Fibroblast of mammary gland (primary cell): ENCODE measurements at places on chromosomes 7 and 10.

DNA sequence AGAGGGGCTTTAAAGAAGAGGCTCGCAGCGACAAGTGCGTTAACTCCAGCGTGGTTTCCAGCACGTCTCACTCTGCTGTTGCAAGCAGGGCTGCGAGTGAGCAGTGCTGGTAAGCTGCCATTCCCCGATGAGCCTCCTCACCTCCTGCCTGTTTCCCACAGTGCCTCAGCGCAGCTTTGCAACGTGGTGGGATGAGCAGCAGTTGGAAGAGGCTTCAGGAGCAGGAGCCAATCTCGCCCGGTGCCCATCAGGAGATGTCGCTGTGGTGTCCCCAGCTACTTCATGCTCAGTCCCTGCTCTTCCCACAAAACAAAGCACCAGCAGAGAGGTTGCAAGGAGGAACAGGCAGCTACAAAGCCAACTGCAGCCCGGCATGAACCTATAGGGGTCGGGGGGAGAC, 2.4 kb upstream of the ADARB2 start:
- DNase-seq = no peak

GRCh38 chr7:142811154-142811737, 40.5 kb downstream of the PRSS2 start:
- peak; percentile 65 for DNase-seq

DNA sequence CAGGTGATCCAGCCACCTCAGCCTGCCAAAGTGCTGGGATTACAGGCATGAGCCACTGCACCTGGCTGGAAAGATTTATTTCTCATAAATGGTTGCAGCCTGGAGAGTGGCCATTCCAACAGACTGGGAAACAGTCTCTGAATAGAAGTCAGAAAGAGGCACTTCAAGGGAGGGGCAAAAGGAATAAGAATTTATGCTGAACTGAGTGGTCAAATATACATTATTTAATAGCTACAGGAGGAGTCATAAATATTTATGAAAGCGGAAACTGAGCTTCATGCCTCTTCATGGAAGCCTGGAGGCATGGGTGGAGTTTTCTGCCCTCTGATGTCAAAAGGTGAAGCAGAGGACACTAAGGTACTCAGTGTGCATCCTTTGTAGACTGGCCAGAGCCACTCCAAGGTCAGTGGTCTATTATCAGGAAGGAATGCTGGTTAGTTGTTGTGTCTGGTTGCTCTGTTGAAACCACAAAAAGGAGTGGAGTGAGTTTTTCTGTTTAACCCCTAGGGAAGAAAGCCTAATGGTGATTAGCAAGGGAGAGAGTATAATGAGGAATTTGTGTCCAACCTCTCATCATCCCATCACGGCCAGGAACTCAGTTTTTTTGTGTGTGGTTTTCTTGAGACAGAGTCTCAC, 9.3 kb upstream of the NRBF2 start:
- no peak for DNase-seq

- DNase-seq = no peak
These were observed 1.9 kb downstream of the SEMA4G start for GRCh38 chr10:100970914-100971811.

GRCh38 chr10:118585234-118585633, 10.2 kb downstream of the PRLHR start:
- peak; percentile 2 for DNase-seq

DNA sequence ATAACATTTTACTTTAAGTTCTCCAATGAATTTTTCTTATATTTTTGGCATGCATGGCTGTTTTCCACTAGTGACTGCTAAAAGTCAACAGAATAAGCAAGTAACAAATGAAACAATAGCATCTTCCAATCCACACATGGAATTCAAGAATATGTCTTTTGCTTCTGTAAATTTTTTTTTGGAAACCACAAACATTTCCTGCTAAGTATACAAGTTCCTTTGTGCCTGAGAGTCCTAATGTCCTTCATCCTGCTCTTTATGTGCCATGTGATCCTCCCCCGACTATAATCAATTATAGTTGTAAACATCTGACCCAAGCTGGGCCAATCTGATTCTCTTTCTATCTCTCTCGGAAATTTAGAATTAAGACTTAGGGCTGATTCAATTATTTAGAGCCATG, 61.2 kb downstream of the PPP1R3C start:
- no peak for DNase-seq

- no peak for DNase-seq
These were observed 11.8 kb downstream of the CFAP69 start for GRCh38 chr7:90256778-90257177.

DNA sequence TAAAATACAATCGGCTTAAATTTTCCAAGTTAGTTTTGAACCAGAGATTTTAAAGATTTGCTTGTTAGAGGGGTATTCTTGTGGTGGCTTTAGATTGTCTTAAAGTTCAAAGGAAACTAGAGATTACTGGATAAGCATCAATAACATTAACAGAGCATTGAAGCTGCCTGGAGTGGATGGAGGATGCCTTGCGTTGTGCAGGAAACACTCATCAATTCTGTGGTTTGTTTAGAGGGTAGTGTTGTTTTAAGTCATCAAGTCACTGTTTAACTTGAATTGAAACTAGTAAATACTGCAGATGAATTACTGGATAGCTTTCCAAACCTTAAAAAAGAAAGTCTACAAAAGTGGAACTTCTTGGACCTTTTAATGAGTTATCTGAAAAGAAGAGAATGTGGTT, 218.6 kb downstream of the CELF2 start:
- DNase-seq = no peak

- no peak for DNase-seq
These were observed 2.5 kb downstream of the JCAD start for GRCh38 chr10:30056767-30057355.
